NCI-H748 treated with DMSO at 0.1 percent for 48 hours (cell line): ENCODE measurements at places on chromosomes 7 and 10.

DNA sequence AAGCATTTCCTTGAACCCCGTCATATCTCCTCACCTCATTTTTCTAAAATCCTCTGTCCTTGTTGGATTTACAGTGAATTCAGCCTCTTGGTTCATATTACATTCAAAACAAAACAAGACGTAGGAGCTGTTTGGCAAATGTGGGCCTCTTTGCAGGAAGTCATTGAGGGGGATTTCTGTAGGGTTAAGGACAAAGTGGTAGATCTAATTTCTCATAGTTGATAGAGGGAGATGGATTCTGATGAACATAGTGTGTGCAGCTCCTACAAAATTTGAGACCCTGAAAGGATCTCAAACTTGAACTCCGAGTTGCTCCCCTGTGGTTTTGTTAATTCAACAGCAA lies 682 bp downstream of the TBXAS1 start:
- DNase-seq: no peak

GRCh38 chr10:10482613-10483012 lies 535.1 kb upstream of the CELF2 start:
- DNase-seq: no peak

DNA sequence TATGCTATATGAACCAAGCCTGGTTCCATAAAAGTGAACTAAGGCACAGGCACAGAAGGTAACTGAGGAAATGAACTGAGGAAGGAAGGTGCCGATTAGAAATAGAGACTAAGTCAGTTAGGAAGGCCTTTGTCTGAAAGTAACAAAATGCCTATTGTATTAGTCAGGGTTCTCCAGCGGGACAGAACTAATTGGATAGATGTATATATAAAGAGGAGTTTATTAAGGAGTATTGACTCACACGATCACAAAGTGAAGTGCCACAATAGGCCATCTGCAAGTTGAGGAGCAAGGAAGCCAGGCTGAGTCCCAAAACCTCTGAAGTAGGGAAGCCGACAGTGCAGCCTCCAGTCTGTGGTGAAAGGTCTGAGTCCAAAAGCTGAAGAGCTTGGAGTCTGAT lies 13.9 kb upstream of the PLXNA4 start:
- no peak for DNase-seq

DNA sequence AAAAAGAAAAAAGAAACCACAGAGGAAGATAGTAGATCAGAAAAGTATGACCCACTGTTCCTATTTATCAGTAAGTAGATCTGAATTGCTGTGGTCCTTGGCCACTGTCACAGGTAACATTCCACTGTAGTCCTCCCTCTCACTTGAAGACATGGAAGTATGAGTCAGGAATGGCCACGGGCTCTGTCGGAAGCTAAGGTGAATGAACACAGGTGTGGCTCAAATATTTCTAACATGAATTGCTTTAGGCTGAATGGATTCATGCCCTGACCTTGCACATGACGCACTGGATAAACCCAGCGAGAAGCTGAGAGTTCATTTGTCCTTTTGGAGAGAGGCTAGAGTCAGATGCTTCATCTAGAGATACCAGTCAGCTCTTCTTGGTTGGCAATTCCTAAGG lies 224.5 kb upstream of the SP8 start:
- no peak for DNase-seq

DNA sequence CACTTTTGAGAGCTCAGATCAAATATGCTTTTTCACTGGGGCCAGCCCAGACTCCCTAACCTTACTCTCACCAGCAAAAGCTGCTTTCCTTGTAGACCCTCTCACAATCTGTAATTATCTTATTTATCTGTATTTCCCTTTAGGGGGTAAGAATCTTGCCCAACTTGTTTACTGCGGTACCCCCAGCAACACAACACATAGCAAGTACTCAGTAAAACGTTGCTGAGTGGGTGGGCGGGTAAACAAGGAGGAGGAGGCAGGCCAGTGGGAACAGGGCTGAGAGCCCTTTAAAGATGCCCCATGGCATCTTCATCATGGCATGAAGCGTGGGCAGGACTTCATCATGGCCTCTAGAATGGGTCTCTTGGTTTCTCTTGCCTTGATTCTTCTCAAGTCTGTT lies 64.2 kb downstream of the SORBS1 start:
- no peak for DNase-seq

GRCh38 chr7:111324228-111324627 lies 233.3 kb downstream of the LRRN3 start:
- DNase-seq: no peak

GRCh38 chr10:69437321-69438259 lies 13.7 kb upstream of the TSPAN15 start:
- no peak for DNase-seq

DNA sequence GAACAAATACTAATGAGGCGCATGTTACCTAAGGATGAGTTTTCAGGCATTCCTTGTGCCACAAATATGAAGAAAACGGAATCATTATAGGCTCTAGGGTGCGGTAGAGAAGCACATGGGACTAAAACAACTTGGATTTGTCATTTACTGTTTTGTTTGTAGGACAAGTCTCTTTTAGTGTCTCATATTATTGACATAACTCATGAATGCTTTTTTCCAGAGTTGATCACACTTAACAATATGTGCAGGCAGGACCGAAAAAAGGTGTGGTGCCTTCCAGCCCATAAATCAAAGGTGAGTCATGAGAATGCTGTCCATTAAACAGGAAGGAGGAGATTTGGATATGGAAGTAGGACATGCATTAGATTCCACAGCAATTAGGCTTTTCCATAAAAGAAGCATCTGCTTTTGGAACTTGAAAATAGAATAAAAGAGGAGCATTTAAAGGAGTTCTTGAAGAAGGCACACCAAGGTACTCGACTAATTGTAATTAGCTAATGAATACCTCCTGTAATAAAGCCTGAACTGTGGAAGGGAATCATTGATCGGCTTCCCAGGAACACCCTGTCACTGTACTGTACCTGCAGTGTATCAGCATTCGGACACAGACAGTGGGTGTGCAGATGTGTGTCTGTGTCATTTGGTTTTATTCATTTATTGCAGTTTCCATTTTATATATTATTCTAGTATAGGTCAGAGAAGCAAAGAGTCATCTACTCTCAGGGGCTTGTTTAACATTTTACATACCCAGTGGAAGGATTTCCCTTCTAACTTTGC lies 119.7 kb upstream of the KLF14 start:
- DNase-seq: no peak

DNA sequence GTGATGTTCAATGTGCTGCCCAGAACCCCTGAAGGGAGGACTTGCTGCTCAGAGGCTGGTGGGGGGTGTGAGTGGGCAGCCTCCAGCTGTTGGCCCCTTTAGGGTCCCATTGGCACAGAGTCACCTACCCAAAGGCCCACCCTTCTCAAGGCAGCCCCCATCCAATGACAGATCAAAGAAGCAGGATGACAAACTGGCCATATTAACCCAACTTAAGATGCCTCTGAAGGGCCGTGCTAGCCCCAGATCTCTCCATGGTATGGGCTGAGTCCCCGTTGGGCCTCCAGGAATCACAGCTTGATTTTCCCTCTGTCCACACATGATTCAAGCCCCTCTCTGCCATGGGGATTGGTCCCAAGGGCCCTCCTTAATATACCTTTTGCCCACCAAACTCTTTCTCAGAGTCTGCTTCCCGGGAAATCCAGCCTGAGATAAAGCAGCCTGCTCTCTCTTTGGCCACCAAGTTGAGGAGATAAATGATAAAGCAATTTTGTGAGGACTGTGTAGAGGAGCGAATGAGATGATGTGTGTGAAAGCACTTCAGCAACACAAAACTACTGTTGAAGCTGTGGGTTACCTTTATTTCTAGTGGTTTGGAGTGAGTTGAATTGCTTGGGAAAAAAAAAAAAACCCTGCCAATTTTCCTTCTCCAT lies 38.2 kb upstream of the C10orf71 start:
- no peak for DNase-seq

GRCh38 chr7:152553671-152554317 lies 118.0 kb upstream of the KMT2C start:
- no peak for DNase-seq

- no peak for DNase-seq
Measured at GRCh38 chr10:3054851-3055199, 12.5 kb upstream of the PFKP start.

- DNase-seq: peak; percentile 57
Measured at GRCh38 chr7:6435486-6436384, 12.0 kb downstream of the DAGLB start.

- no peak for DNase-seq
Measured at GRCh38 chr10:47379901-47380300, 4.2 kb downstream of the ZNF488 start.
